ENCODE measurements at places on chromosomes 3 and 15.

GRCh38 chr3:62027796-62028195 lies 345.6 kb downstream of the FEZF2 start:
- no peak for DNase-seq

DNA sequence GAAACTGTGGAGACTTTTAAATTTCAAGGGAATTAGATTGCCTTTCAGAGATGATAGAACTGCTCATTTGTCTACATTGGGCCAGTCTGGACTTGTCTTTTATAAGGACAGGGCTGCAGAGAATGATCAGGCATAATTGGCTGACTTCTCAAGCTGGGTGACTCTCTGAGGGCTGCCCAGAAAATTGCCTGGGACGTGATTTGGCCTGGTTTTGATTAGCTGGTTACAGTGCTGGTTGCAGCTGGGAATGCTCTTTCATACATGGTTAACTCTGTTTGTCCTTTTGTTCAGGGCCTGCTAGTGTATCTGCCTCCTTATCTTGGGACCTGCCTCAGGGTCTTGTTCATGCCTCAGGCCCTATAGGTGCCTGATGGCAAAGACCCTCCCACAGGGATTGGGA lies 245.6 kb downstream of the CLSTN2 start:
- no peak for DNase-seq

DNA sequence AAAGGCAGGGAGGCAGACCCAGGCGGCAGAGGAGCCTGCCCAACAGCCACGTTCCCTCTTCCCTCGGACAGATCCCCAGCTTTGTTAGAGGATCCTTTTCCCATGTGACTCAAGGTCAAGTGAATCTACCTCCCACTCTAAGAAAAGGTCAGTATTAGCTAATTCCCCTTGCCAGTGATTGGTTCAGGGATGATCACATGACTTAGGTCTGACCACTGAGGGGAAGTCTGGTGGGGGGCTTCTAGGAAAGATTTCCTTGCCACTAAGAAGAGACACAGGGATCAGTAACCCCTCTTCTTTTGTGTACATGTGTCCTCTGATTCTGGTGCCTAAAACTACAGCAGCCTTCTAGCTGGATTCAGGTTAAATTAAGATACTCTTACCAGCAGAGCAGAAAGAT lies 266.3 kb upstream of the NSMCE3 start:
- no peak for DNase-seq

- DNase-seq: no peak
Observed at GRCh38 chr15:67322481-67322880, 67.9 kb downstream of the IQCH start.

GRCh38 chr3:153130312-153130977 lies 31.6 kb upstream of the RAP2B start:
- no peak for DNase-seq

DNA sequence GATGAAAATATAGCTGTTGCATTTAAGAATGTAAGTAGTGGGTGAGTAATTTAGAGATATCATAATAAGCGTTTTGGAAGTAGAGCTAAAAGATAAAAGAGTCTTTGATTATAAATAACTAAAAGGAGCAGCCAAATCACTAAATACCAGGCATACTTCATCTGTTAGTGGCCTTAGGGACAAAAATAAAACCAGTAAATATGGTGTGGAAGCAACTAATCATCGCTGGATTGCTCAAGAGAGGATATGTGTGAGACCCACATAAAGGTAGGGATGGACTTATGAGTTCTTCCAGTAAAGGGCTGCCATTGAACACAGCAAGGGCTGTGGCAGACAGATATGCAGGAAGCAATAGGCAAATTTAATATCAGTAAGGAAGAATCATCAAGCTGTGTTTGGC lies 356.2 kb downstream of the CNTN4 start:
- DNase-seq: no peak

DNA sequence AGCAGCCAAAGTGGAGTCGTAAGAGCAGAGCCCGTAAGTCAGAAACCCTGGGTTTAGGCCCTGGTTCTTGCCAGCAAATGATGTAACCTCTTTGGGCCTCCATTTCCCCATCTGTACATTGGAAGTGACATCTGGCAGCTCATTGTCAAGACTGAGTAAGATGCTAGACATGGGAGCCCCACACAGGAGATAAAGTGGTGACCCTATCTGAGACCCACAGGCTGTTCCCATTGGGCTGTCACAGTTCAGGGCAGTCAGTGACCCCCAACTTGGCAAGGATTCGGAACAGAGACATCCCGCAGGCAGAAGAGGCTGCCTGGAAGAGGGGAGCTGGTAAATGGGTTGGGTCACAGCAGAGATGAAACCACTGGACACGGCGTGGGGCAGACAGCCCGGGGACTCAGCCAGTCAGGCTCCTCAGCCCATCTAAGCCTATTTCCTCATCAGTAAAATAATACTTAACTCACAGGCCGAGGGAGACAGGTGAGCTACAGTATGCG lies 1.8 kb downstream of the CLN6 start:
- DNase-seq: no peak

DNA sequence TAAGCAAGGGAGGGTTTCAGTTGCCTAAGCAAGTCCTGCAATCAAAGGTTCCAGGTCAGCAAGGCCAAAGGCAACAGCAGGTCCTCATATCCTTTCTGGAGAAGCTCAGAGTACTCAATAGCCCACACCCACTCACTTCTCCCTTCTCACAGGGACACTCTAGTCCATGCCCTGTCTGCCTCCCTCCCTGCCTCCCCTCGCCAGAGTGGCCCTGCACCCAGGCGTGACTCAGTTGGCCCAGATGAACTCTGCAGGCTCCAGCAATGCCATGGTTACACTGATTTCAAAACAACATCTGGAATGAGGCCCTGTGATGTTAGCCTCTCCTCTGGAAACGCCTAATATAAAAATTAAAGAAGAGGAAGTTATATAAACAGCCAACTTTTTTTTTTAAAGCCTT lies 32.9 kb downstream of the IL16 start:
- DNase-seq: no peak

DNA sequence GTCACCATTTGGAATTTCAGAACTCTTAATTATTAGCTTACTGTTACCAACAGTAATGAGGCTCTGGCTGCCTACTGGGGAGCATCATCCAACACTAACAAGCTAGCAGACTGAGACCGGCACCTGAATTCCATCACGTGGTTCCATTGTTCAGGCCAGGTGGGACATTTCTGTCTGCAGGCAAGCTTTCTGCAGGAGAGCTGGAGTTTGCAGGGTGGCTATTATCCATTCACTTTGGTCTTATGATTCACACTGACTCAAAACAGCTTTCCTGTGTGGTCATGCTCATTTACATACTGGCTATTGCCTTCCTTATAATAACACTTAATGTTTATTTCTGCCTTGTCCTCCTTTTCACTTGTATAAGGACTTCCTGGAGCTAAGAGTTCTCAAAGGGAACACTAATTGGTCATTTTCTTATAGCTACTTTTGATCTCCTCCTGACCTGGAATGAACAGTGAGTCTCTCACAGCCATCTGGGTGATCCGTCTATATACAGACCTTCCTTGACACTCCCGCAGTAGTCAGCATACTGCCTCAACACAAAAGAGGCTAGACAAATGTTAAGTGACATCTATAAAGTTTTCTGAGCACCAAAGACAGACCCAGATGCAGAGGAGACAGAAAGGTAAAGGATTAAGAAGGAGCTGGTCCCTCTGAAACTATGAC lies 695.4 kb downstream of the FHIT start:
- DNase-seq: peak; percentile 7

DNA sequence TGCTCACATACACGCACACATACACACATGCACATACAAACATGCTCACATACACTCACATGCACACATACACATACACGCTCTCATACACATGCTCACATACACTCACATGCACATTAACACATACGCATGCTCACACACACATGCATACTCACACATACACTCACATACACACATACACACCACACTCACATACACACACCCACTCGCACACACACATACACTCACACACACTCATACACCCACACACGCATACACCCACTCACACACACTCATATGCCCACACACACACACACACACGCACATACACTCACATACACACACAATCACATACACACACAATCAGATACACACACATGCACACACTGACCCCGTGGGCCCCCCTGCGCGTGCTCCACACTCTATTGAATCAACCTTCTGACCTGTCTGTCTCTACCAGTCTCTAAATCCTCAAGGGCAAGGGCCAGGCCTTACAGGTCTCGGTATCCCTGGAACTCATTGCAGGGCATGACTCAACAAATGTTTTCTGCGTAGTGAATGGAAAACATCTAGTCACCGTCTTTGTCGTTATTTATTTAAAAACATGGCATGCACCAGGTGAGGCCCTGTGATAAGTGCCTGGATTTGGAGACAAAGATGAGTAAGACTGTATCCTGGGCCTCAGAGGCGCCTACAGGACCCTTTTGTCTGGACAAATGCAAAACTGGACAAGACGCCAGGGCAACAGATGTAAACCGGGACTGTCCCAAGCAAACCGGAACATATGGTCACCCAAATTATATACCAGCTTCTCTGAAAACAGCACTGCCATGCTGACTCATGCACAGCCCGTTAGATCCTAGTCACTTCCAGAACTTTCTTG lies 41.8 kb downstream of the GRK7 start:
- no peak for DNase-seq

- peak; percentile 54 for DNase-seq
Observed at GRCh38 chr15:90099868-90100831, 2.1 kb downstream of the IDH2 start.

DNA sequence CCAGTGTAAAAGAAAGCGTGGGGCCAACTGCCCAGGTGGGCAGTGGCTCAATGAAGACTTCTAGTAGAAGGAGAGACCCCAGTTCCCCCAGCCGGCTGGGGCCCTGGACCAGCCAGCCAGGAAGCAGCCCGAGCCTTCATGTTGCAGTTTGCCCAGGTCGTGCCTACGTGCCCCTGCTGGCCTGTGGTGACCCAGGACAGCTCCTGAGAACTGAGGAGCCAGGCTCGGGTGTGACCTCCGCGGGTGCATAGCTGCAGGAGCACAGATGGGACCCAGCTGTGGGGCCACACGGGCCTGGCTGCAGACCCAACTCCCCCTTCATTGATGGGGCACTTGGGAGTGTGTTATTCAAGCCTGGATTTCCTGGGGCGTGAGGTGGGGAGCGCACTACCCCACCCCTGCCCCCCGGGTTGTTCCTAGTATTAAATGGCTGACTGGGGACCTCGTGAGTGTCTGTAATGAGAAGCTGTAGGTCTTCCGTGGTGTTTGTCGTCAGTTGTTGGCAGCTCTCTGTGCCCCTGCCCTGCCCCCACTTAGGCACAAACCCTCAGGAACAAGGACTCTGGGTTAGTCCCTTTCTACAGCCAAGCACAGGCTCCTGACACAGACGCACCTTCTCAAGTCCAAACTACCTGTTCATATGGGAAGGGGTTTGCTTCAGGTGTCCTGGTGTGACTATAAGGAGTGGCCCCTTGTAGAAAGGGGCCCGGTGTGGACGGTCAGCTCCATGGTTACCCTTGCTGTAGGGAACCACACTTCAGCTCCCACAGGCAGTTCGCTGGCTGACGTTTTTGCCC lies 39.1 kb downstream of the IDH2 start:
- DNase-seq: no peak

- DNase-seq: no peak
Observed at GRCh38 chr3:165749821-165750220, 87.4 kb downstream of the BCHE start.

GRCh38 chr3:7518026-7518425 lies 657.1 kb downstream of the GRM7 start:
- DNase-seq: no peak

GRCh38 chr3:54891540-54891897 lies 36.3 kb downstream of the LRTM1 start:
- DNase-seq: no peak

GRCh38 chr3:63353383-63353782 lies 75.3 kb downstream of the SYNPR start:
- DNase-seq: no peak

DNA sequence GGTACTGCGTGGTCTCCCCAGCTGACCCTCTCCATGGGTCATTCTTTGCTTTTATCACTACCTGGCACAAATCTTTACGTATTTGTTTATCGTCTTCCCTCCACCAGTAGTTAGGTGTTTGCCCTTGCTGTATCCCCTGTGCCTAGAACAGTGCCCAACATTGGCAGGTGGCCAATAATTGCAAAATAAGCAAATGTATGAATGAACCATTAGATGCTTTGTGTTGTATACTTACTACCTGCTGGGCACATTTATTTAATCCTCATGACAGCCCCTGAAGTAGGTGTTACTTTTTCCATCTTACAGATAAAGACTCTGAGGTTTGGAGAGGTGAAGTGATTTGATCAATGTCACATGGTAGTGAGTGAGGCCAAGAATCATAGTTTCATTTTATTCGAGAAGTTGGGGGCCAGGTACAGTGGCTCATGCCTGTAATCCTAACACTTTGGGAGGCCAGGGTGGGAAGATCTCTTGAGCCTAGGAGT lies 2.0 kb upstream of the TWF2 start:
- peak; percentile 23 for DNase-seq

- DNase-seq: no peak
Observed at GRCh38 chr3:16668776-16669545, 63.7 kb upstream of the DAZL start.
